Right renal cortex interstitium (tissue), 3 donors: ENCODE measurements at places on chromosomes 11 and 22. TPM values are rescaled to one million over a fixed set of nuclear protein-coding genes. Genes with fewer than 3 reads are reported as not detected.

The TPBGL gene
- polyA plus RNA-seq = 0.14 TPM

The TREH gene
- polyA plus RNA-seq = 0.64 TPM

The VSIG10L2 gene
- not detected for polyA plus RNA-seq

The SSTR3 gene
- polyA plus RNA-seq = 0.83 TPM

The TUB gene
- polyA plus RNA-seq = 24.5 TPM

The BIRC3 gene
- 1.6 TPM for polyA plus RNA-seq

The SCN4B gene
- 0.82 TPM for polyA plus RNA-seq

The CHRDL2 gene
- 0.50 TPM for polyA plus RNA-seq

The SLC15A3 gene
- polyA plus RNA-seq = 17.5 TPM

The OR8A1 gene
- 0.03 TPM for polyA plus RNA-seq

DNA sequence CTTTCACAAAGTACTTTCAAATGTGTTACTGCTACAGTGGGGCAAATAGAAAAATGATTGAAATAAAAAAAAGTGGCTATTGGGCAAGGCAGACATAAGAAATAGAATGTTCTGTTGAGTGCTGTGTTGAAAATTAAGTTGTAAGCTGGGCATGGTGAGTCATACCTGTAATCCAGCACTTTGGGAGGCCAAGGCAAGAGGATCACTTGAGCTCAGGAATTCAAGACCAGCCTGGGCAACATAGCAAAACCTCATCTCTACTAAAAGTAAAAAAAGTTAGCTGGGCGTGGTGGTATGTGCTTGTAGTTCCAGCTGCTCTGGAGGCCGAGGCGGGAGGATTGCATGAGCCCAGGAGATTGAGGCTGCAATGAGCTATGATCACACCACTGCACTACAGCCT, 26.9 kb upstream of the LDHA start:
- no peak for DNase-seq

DNA sequence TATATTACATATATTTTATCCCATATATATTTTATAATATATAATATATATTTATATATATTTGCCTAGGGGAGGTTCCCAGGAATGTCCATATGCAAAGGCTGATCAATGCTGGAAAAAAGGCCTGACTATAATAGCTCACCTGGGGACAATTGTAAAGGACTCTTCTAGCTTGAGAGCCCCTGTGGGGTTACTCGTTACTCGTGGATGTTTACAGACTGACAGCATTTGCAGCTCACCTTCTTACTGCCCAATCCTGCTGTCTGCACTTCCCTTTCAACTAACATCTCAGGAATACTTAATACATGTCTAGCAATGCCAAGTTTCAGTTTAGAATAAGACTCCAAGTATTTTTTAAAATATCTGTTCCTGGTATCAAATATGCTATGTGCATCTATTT, 1365.4 kb upstream of the RAG2 start:
- no peak for DNase-seq

DNA sequence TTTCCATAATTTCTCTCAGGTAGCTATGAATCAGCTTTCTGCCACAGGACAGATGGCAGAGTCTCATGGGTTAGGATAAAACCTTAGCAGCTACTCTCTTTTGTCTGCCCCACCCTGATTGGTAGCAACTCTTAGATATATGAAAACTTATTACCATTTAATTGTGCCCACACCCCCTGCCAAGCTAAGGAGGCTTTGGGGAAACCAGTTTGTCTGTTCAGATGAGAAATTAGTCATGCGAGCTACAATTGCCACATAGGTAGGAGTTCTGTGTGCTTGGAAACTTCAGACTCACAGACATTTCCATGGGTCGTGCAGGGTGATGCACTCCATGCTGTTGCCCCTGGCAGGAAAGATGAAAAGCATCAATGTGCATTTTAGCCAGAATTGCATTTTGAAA, 39.9 kb downstream of the CD44 start:
- no peak for DNase-seq

- DNase-seq = no peak
Measured at GRCh38 chr11:128579798-128580504, 7.4 kb downstream of the ETS1 start.

GRCh38 chr22:44441401-44442185, 56.4 kb downstream of the RTL6 start:
- DNase-seq = no peak

DNA sequence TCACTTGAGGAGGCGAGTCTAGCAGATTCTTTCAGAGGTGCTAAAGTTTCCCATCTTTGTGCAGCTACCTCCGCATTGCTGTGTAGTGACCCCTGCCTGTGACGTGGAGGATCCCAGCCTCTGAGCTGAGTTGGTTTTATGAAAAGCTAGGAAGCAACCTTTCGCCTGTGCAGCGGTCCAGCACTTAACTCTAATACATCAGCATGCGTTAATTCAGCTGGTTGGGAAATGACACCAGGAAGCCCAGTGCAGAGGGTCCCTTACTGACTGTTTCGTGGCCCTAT, 8.9 kb upstream of the SAMM50 start:
- DNase-seq = no peak

- DNase-seq = no peak
Measured at GRCh38 chr11:41878095-41878494, 418.6 kb upstream of the LRRC4C start.

- no peak for DNase-seq
Measured at GRCh38 chr11:64060263-64060860, 24.6 kb downstream of the FLRT1 start.
